ENCODE measurements at places on chromosomes 2 and 18.

- no peak for DNase-seq
- no peak overlapping the region for H3K4me3 ChIP-seq
- H3K27ac ChIP-seq = no peak overlapping the region
- H3K36me3 ChIP-seq = peaks cover 19% of the 10 kb centered on the region
- peaks cover 4% of the 10 kb centered on the region for H3K4me1 ChIP-seq
Observed at GRCh38 chr2:168819829-168820489, 17.5 kb downstream of the NOSTRIN start.

GRCh38 chr2:107393516-107393915, 433.2 kb upstream of the RGPD4 start:
- no peak for DNase-seq
- H3K27ac ChIP-seq = no peak overlapping the region
- H3K4me1 ChIP-seq = no peaks in the 10 kb centered on the region

DNA sequence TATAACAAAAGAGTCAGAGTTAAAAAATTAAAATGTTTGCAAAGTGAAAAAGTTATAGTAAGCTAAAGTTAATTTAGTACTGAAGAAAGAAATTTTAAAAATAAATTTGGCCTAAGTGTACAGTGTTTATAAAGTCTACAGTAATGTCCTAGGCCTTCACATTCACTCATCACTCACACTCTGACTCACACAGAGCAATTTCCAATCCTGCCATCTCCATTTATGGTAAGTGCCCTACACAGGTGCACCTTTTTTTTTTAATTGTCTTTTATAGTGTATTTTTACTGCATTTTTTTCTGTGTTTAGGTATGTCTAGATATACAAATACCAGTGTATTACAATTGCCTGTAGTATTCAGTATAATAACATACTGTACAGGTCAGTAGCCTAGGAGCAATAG, 562.9 kb downstream of the PIK3C3 start:
- no peaks in the 10 kb centered on the region for H3K36me3 ChIP-seq
- H3K27ac ChIP-seq = no peak overlapping the region
- DNase-seq = no peak
- no peaks in the 10 kb centered on the region for H3K27me3 ChIP-seq
- H3K4me3 ChIP-seq = no peak overlapping the region

DNA sequence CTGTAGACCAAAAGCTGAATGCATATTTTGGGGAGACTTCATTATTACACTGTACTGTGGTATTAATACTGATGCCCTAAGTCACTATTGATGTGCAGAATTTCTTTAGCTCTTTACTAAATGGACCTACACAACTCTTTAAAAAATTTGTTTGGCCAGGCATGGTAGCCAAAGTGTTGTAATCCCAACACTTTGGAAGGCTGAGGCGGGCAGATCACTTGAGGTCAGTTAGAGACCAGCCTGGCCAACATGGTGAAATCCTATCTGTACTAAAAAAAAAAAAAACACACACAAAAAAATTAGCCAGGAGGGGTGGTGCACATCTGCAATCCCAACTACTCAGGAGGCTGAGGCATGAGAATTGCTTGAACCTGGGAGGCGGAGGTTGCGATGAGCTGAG, 6.4 kb downstream of the TMEM182 start:
- no peak overlapping the region for H3K27ac ChIP-seq
- no peaks in the 10 kb centered on the region for H3K4me1 ChIP-seq
- DNase-seq = no peak
- no peaks in the 10 kb centered on the region for H3K27me3 ChIP-seq
